Small intestine (tissue), 16 donors: ENCODE measurements at places on chromosomes 2 and 18.

DNA sequence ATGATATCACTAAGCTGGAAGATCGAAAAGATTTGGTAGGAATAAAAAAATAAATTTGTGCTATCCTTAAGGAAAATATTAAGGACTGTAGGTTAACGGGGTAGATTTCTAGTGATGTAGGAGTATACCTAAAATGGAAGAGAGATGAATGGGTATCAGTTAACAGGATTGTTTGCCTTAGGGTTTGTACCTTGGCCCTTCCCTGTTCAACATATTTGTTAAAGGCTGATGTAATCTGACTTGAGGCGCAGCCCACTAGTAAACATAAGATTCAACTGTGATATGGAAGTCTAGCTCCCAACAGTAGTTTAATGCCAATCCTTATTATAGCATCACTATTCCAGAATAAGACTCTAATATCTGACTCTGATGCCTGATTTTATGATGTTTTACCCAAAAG, 685.2 kb downstream of the DCC start:
- no peak for DNase-seq

- peak; percentile 65 for DNase-seq
These were observed 1.1 kb downstream of the CYBRD1 start for GRCh38 chr2:171523088-171524017.

- no peak for DNase-seq
These were observed 119.5 kb upstream of the SNTG2 start for GRCh38 chr2:831225-831536.

- DNase-seq = no peak
These were observed 6.1 kb upstream of the SLC35F5 start for GRCh38 chr2:113762377-113763118.

GRCh38 chr18:1774261-1774660, 797.0 kb downstream of the METTL4 start:
- no peak for DNase-seq

DNA sequence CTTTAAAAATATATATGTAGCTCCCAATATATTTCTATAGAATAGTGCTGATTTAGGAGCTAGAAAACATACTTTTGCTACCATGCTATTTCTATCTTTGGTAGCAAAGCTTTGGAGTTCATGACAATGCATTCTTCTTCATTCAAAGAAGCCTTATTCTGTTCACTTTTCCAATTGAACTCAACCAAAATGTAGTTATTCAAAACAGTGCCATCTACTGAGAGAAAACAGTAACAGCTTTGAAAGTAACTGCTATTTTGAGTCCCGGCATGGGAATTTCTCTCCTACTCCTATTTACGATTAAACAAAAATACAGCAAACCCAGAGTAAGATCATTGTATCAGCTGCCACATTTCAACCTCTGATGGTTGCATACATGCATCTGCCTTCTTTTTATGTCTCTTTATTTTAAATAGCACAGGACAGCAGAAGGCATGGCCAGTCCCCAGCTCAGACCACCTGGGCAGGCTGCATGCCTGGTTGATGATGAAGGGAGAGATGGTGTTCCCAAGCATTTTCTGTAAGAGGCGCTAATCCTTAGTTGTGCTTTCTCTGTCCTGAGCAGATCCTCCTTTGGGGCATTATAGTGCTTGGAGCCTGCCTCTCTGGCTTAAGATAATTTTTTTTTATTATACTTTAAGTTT, 69.7 kb upstream of the SULT1C3 start:
- DNase-seq = peak; percentile 13

DNA sequence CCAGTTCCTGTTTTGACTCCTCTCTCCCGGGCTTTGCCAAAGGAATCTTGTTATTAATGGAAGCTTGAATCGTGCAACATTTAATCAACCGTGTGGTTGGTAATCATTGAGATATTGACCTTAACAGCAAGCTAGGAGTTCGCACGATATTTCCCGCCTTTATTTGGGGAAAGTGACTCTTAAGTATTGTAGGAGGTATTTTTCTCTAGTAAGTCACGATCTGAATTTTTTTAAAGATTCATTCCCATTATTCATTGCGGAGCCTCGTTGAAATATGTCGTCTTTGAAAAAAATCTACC, 663 bp downstream of the NUP35 start:
- no peak for DNase-seq

DNA sequence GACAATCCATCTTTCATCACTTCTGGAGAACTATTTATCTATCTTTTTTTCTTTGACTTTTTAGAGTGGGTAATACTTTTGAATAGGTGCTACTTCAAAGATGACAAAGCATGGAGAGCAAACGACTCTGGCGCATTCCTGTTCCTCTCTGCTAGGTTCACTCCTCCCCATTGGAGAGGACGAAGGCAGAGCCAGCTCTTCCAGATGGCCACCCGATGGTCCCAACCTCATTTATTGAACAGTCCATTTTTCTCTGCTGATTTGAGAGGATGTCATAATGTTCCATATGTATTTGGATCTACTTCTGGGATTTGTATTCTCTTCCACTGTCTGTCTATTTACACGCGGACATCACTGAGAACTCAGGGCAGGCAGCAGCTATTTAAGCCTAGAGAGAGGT, 284.3 kb upstream of the CXCR4 start:
- DNase-seq = no peak

DNA sequence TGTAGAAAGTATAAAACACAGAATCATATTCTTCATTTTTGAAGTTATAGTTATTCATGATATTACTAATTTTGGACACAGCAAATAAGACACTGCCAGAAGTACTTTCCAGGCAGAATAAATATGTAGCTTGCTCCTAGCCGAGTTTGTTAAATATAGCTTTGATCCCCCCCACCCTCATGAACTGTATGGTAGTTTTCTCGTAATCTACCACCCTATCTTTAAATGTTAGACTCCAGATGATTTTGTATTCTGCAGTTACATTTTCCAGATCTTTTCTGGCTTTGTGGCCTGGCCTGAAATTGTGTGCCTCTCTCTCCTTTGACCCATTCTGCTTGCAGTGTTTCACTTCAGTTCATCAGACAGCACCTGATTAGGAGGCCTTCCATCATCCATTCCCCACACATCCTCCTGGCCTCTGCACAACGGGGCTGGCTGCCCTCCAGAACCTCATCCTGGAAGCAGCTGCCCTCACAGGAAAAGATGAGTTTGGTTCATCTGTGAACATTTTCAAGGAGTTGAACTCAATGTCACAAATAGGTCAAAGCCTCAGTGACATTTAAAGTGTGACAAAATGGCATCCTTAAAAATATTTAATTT, 4.7 kb upstream of the KCNJ3 start:
- no peak for DNase-seq

DNA sequence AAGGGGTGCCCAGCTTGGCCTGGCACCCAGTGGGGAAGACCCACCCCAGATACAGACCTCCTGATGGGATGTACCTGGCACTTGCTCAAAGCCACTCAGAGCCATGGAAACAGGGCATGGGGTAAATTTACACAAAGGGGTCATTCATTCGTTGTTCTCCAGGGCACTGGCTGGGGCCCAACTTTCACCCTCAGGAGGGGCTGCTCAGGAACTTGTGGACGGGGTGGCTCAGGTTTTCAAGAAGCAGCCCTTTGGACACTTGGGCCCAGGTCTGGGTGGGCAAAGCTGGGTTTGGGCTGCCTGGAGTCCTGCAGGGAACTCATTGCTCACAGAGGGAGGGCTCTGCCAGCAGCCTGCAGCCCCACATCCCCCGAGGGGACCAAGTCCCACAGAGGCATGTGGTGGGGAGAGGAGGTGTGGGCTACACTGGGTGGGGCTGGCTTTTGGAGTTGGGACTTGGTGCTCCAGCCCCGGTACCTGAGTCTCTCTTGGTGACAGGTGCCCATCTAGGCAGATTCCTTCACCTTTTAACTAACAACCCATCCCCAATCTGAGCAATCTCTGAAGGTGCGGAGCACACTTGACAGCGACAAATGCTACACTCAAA, 172.3 kb downstream of the CELF4 start:
- no peak for DNase-seq

GRCh38 chr2:97812931-97813330, 99.6 kb downstream of the ZAP70 start:
- DNase-seq = no peak

- DNase-seq = no peak
These were observed 65.9 kb upstream of the SLC16A14 start for GRCh38 chr2:230134496-230135129.

- peak; percentile 93 for DNase-seq
These were observed 18.7 kb upstream of the SCYGR1 start for GRCh38 chr2:227406177-227407031.

DNA sequence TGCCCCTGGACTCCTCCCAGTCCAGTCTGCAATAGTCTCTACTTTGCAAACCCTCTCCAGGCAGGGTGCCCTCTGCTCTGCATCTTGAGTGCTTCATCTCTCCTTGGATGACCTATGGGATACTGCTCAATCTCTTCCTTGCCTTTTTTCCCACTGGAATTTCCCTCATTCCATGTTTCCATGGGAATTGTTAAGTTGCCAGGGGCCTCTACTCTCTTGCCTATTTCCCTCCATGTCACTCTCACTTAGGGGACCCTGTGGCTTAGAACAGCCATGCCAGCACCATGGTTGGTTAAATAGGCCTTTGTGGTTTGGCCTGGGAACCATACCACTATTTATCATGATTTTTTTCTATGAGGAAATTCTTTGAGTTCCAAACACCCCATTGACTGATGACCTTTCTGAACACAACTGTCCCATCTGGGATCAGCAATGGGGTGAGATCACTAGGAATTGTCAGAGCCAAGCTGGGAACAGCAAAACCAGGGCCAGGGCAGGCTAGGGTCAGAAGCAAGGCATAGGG, 91.4 kb upstream of the RBMS1 start:
- DNase-seq = no peak

DNA sequence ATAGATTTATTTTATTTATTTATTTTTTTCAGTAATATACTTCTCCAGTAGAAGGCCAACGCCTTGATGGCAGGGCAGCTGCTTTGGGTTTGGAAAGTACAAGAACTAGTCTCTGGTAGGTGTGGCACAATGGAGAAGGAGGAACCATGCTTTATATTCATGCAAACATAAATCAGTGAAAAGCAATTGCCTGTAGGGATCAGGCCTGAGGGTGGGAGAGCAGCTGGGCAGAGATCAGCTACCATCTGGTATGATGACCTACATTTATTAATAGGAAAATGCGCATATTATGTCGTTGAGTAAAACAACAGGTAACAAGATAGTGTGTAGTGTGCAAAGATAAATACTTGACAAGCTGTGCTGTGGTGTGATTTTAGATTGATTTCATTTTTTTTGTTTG, 120.4 kb upstream of the TLK1 start:
- no peak for DNase-seq

GRCh38 chr2:96984300-96984699, 2.1 kb downstream of the FAM178B start:
- no peak for DNase-seq
